HAP-1 (cell line): ENCODE measurements at places on chromosomes 12 and 14.

- DNase-seq, result no peak
Observed at GRCh38 chr14:35197015-35197414, 74.7 kb downstream of the PRORP start.

DNA sequence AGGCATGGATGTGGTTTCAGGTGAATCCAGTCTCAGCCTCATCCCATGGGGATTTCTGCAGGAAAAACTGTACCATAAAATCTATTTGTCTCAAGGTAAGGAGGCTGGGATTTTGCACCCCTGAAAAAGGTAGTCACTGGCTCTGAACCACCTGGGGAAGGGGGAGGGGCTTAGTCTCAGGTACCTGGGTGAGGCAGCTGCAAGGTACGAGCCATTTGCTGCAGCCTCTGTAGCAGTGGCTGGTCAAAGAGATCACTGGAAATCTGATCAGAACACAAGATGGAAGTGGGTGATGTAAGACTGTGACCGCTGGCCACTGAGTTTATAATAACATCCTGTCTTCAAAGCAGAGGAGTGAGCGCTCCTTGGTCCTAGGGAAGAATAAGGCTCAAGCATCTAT is 209.9 kb upstream of the NOS1 start:
- no peak for DNase-seq

DNA sequence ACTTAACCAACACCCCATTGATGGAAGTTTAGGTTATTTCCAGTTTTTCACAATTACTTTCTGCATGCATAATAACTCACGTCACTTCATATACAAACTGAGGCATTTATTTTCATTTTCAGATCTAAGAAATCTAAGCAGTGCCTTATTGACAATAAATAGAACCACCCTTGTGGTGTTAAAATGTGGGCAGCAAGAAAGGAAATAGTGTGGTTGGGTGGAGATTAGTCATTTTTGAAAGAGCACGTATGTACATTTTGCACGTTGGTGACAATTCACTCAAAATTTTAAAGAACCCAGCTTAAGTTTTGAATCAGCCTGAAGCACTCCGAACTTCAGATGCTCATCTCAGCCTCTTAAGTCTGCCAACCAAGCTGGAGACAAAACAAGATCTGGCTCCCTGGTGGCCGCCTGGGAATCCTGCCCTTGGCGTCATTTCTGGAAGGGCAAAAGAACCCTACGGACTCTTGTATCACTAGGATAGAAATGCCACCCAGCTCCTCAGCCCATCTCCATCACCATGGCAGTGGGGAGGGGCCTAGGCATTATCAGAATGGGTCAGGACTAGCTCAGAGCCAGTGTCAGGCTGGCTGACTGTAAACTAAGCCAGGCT is 89.5 kb upstream of the BCL2L14 start:
- no peak for DNase-seq

- peak; percentile 74 for DNase-seq
Observed at GRCh38 chr12:56189918-56190694, 823 bp upstream of the SMARCC2 start.

- no peak for DNase-seq
Observed at GRCh38 chr14:99745307-99745951, 47.8 kb upstream of the EML1 start.

- peak; percentile 85 for DNase-seq
Observed at GRCh38 chr12:95766356-95767019, 24.1 kb downstream of the NTN4 start.

DNA sequence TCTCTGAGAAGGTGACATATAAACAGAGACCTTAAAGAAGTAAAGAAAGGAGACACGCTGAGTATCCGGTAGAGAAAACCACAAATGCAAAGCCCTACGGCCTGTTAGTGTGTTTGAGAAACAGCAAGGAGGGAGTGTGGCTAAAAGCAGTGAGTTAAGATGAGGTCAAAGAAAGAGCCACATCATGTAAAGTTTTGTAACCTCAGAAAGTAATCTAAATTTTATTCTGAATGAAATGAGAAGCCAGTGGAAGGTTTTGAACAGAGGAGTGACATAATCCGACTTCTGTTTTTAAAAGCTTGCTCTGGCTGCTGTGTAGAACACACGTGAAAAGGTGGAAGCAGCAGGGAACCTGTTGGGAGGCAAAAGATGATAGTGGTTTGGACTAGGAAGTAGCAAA is 32.6 kb downstream of the PPP2R5E start:
- no peak for DNase-seq

GRCh38 chr12:6768990-6769389 is 2.8 kb downstream of the PTMS start:
- peak; percentile 80 for DNase-seq

DNA sequence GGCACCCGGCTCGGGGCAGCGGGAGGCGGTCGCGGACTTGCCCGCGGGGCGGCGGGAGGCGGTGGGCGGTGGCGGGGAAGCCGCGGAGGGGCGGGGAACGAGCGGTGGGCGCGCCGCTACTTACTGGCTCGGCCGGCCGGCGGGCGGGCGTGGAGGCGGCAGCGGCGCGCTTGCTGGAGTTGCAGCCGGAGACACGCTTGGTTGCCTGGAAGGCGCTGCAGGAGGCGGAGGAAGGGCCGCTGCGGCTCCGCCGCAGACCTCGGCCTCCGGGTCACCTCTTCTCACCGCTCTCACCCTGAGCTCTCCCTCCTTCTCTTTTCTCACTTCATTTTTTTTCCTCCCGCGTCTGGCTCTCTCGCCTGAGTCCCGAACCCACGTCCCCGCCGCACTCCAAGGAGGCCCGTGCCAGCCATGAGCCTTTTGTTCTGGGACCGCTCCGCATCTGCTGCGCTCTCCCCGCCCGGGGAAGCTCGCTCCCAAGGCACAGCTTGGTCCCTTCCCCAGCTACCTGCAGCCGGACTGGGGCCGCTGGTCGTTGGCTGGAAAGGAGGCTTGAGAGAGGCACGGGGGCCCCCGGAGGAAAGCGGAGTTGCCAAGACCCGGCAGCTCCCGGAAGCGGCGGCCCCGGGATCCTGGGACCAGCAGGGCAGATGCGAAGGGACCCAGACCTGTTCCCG is 592 bp upstream of the KCNK10 start:
- peak; percentile 23 for DNase-seq

GRCh38 chr12:29103539-29103974 is 45.5 kb upstream of the FAR2 start:
- no peak for DNase-seq

- no peak for DNase-seq
Observed at GRCh38 chr14:90968025-90968424, 92.4 kb downstream of the RPS6KA5 start.

DNA sequence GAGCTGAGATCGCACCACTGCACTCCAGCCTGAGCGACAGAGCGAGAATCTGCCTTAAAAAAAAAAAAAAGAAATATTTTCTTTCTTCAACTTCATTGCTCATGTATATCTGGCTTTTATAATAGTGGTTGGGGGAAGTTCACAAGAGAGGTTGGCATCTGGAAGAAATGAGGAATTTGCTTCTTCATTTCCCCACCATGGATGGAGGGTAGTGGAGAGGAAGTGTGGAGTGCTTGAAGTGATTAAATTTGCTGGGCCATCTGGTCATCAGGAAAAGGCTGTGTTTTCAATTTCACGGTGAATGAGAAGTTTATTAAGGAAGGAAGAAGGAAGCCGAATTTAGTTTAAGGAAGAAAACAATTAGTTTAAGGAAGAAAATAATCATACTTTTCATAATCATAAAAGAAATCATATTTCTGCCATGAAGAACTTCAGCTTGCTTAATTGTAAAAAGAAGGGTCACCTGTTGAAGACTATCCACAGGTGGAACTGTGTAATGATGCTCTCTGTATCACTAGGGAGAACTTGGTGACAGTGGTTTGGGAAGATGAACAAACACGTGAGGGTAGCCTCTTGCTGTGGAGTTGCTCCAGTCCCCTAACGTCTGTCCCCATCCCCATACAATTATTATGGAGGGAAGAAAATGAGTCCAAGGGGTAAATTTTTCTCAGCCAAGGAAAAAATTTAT is 197.3 kb upstream of the ARHGAP5 start:
- no peak for DNase-seq

DNA sequence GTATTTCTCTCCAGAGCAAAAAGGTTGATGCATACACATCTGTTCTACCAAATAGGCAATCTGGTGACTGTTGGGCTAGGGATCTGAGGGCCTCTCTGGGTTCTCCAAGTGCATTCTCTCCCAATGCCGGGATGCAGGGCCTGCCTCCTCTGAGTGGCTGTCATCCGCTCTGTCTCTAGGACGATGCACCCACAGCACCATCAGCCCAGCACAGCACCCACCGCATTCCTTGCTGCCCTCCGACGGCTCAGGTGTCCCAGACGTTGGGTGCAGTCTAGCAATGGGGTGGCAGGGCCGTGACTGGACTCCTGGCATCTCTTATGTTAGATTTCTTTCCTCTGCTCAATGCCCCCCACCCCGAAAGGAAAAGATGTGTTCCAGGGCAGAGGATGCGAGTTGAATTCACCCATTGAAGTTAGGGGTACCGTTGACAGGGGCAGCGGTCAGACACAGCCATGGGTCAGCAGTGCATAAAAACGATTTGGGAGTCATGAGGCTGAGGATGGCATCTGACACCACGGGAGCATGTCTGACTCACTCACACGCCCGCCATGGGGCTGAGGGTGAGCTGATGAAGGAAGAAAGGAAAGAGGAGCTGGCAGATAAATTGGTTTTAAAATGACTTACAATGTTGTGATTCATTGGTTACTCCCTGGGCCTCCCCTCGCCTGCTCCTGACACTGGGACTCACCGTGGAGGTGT is 93.2 kb upstream of the C14orf180 start:
- DNase-seq, result no peak

- no peak for DNase-seq
Observed at GRCh38 chr12:76595056-76595455, 35.5 kb upstream of the OSBPL8 start.

- DNase-seq, result no peak
Observed at GRCh38 chr14:78746086-78746595, 576.0 kb downstream of the NRXN3 start.

- peak; percentile 63 for DNase-seq
Observed at GRCh38 chr12:107092669-107093416, 506 bp downstream of the CRY1 start.

DNA sequence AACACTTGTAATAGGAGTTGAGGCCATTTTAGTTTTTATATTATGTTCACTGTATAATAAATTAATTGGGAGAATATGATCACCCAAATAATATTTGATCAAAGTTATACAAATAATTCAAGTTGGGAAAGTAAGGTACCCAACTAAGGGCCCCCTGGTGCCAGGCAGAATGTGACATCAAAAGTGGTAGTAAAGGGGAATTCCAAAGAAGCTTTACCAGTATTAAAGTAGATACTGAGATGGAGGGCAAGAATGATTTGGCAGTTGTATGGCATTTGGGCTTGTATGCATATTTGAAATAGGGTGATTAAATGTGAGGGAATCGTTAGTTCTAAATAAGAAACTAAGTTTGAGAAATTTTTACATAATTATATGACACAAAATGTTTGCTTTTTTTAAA is 17.7 kb downstream of the GXYLT1 start:
- no peak for DNase-seq

- peak; percentile 14 for DNase-seq
Observed at GRCh38 chr12:83092129-83092528, 405.4 kb downstream of the TMTC2 start.

- DNase-seq, result no peak
Observed at GRCh38 chr12:11651785-11652184, 2.3 kb downstream of the ETV6 start.

DNA sequence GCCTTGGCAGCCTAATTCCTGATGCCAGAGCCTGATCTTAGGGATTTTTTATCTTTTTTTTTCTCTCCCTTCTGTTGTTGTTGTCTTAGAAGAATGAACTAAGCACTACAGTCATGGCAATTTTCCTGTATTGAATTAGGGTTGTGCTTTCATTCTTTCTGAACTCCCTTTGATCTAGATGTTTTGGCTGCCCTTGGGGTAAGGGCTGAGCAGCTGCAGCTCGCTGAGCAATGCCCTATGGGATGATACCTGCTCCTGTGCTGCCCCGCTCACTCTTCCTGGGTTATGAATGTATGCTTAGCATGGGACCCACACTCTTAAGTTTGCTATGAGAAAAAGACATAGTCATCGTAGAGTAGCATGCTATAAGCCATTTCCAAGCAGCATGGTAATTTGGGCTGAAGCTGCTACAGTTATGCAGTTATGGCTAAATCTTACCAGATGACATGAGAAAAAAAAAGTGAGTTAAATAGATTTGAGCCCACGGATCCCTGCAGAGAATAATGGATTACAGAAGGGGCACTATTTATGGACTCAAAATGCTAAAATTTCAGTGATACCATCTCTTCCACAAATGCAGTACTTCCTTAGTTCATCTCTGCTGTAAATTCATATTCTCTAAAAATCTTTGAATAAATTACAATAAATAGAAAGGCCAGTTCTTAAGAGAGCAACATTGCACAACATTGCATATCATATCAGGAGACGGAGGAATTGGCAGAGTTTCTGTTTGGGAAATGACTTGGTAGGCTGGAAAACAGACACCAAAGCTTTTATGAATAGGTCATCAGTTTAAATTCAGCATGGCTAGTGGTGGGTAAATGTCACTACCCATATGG is 79.2 kb upstream of the PTHLH start:
- DNase-seq, result no peak

DNA sequence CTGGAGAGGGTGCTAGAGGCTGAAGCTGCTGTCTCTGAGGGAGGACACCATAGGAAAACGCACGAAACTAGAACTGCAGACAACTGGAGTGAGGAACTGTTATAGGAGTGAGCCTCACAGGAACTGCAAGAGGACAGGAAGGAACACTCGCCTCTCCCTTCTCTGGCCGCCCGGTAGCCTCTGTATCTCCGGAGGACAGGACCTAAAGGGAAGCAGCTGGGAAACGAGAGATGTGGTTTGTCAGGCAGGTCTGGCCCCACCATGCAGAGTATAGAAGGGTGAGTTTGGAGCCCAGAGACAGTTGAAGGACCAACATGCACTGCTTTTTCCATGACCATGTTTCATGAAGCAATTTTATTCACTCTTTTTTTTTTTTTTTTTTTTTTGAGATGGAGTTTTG is 127.3 kb downstream of the EFCAB11 start:
- DNase-seq, result no peak

DNA sequence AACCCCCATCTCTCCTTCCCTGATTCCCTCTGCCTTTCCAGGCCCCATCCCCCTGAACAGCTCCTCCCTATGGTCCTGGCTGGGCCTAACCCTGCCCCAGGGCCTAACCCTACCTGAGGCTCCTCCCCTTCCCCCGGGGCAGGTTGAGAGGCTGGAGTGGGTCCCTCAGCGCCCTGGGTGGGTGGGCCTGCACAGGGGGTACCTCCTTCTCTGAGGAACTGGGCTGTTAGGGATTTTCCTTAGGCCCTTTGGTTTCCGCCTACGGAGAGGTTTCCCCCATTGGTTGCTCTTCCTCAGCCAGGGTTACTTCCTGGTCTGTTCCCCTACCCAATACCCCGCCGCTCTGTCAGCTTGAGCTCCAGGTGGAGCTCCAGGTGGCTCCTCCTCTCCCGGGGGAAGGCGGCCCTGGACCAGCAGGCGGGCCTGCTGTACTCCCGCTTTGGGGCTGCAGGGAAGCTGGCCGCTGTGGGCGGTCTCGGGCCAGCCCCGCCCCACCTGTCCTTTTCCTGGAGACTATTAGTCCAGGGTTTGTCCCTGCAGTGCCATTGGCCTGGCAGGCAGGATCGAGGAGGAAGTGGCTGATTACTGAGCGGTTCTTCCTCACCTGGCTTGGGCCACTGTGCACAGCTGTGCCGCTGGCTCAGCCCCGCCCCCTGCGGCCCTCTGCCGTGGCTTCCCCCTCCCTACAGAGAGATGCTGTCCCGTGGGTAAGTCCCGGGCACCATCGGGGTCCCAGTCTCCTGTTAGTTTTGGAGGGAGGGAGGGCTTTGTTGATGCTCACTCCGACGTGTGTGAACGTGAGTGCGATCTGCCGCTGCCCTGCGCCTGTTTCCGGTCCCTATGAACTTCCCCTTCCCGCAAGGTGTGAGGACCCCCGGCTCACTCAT is 2.5 kb downstream of the C12orf57 start:
- peak; percentile 77 for DNase-seq
